Activated CD4-positive, alpha-beta T cell treated with anti-CD3 and anti-CD28 coated beads for 36 hours (primary cell): ENCODE measurements at places on chromosomes 2 and 18.
A peak's percentile ranks its signal among the peaks of the same experiment; 100 is the strongest.

DNA sequence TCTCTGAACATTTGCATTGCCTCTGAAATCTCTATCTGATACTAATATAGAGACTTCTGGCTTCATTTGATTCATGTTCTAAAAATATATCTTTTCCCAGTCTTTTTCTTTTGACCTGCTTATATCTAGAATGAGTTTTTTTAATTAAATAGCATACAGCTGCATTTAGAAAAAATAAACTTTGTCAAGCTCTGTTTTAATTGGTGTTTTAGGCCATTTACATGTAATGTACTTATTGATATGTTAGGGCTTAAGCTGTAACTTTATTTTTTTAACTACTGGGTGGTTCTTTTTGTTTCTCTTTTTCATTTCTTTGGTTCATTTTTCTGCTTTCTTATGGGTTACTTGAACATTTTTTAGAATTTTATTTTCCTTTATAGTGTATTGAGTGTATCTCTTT is 54.9 kb downstream of the CCDC138 start:
- no peak for DNase-seq

DNA sequence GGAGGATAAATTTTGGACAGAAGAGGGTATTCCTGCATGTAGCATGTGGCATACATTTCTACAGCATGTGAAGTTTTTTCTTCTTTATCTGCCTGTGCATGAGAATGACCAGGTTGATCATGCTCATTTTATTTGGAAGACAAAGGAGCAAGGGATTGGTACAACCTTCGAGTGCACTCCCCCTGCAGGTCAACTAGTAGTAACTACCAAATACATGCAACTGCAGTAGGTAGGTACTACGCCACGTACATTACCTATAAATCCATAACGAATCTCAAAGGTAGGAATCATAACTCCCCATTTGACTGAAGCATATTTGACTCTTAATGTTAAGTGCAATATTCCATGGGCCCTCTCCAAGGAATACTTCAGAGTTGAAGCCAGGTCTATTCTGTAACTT is 763.9 kb downstream of the TSN start:
- no peak for DNase-seq

DNA sequence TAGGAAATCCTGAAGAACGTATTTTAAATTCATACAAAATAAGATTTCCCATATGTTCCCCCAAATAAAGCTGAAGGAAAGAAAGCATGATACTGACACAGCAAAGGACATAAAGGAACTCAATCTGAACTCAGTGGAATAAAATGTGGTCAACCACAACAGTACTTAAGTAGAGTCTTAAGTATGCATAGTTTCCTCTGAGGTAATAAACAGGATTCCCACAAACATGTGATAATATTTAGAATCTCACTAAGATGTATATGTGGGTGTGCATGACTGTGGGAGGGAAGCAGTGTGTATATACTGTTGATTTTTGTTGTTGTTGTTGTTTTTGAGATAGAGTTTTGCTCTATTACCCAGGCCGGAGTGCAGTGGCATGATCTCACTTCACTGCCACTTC is 69.3 kb downstream of the NOL10 start:
- no peak for DNase-seq

DNA sequence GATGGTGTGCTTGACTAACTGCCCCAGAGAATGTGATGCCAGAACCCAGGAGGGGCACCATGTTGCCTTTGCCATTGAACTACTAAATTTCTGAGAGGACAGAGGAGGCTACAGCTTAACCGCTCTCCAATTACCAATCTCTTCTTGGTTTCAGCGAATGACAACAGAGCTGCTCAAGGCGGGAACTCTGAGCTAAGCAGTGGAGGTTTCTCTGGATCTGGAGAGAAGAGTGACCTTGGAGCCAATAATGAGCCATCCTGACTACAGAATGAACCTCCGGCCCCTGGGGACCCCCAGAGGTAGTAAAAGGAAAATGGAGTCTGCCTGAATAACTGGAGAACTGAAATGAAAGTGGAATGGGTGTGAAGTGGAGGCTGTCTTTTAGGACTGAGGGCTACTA is 53.2 kb downstream of the DIS3L2 start:
- DNase-seq, result no peak

DNA sequence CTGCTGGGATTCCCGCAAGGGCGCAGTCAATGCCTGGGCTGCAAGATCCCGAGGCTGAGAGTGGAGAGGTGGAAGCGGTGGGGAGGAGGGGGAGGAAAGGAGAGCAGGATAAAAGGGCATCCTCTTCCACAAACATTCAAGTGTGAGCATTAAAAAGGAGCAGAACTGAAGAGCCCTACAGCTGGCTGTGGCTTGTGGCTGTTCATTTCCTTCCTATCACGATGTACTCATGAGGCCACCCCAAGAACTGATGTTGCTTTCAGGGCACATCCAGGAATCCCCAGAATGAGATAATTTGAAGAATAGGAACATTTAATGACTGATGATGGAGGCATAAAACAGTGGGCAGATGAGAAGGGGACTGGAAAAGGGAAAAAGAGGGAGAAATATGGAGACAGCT is 230.8 kb upstream of the SMIM21 start:
- DNase-seq, result no peak

GRCh38 chr2:106839849-106840595 is 45.9 kb downstream of the ST6GAL2 start:
- DNase-seq, result no peak

DNA sequence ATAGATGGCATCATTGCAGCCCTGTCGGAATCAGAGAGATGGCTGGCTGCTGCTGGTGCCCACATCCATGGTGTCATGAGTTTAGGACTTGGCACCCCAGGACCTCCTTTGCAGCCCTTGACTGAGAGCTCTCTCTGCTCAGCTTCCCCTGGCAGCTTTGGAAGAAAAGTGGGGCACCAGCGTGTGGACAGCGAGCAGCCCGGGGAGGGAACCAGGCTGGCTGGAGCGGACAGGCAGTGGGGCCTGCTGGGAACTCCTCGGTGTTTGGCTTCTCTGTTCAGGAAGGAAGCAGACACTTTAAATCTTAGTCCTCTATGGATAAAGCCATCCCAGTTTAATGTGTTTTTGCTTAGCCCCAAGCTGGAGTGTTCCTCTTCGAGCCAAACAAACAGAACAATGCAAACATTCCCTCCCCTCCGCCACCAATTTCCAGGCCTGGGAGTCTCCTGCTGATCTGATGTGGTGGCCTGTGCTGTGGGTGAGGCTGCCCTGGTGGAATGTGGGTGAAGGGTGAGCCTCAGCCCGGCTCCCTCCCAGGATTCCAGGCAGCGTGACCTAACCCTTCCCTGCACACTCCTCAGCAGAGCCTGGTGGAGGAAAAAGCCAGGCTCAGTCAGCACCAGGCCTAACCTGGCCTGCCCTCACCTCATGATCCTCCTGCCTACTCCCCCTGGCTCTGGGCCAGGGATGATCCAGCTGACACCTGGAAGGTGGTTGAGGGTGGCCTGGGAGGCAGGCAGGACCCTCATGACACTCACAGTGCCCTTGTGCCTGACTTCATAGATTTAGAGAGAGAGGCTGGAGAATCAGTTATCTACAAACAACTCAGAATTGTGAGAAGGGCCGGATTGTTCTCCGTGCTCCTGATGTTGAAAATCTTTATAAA is 21.6 kb upstream of the ITGB6 start:
- DNase-seq, result no peak

DNA sequence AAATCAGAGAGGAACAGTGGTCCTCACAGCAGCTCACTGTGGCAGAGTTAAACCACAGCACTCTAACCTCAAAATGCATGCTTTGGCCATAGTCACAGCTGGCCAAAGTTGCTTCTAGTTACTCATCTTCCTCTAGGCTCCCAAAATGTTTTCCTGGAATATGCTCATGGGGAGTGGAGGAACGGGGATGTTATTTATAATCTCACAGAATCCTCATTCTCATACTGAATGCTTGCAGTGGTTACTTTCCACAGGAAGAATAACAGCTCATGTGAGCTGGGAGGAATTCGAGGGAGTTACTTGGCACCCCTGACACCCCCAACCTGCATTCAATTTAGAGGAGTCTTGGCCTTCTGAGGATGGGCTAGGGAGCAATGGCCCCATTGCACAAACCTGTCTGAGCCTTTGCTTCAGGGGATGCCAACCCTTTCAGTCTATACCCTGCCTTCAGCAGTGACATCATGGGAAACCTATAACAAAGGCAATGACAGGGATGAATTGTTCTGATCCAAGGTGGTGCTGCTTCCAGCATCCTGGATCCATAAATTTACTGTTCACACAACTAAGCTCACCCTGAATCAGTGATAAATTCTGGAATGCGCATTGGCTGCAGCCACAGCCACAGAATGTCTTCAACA is 22.4 kb upstream of the CCBE1 start:
- DNase-seq, result no peak

- DNase-seq, result no peak
Measured at GRCh38 chr2:12099374-12099773, 352.9 kb downstream of the LPIN1 start.

DNA sequence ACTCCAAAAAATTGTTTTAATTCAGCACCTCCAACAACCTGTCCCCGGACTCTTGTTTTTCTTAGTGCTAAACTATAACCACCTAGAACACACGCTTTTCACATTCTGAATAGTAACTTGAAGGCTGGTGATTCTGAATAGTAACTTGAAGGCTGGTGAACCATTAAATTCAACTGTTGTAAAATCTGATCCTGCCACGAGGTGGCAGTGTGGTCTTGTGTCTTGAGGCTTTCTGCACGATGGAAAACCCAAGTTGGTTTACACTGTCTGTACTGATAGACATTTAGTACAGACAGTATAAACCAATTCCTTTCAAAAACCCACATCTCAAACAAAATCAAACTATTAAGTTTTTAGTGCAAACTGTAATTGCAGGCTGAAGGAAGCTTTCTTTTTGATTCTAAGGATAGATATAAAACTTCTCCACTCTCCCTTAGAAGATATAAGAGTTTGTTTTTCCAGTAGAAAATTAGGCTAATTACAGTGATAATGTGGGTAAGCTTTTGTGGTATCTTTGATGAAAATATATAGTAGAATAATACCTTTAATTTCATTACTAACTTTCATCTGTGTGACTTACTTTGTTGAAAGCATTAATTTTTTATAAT is 57.6 kb downstream of the VAPA start:
- peak; percentile 80 for DNase-seq

GRCh38 chr2:55824551-55825096 is 99.0 kb downstream of the EFEMP1 start:
- DNase-seq, result no peak

DNA sequence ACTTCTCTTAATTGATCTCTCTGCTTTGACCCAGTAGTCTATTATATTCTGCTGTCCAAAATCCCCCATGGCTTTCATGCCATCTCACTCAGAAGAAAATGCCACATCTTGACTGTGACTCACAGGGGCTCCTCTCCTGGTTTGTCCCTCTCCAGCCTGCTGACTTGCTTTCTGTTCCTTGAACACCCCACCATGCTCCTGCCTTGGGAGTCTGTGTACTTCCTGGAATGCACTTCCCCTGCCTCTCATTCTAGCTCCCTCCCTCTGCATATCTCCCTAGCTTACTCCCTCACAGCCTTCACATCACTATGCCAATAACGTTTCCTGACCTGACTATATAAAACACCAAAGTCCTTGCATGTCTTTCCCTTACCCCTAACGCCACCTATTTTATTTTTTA is 167.2 kb downstream of the TRIB2 start:
- no peak for DNase-seq

DNA sequence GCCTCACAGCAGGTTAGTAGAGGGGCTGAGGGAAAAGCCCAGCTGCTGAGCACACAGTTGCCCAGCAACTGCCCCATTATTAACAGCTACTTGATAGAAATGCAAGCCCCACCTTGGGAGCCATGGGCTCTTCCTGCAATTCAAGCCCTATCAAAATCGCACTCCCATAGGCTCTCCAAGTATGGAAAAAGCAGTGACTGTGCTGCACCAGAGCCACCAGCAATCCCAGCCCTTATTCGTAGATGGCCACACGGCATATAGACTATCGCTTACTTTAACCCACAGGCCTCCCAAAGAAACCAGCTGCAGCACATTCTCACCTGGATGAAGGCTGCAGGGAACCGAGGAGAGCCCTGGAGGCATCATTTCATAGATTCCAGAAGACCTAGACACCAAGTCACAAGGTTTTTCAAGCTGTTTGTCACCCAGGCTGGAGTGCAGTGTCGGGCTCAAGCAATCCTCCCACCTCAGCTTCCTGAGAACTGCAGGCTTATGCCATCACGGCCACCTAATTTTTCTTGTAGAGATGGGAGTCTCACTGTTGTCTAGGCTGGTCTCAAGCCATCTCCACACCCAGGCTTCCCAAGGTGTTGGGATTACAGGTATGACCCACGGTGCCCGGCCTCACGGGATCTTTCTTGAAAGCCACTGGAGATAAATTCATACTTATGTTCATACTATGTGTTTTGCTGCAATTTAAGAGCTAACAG is 11.3 kb downstream of the NCL start:
- DNase-seq, result peak; percentile 26

- DNase-seq, result no peak
Measured at GRCh38 chr2:171568089-171568488, 45.8 kb downstream of the CYBRD1 start.

- no peak for DNase-seq
Measured at GRCh38 chr18:36931106-36931505, 102.2 kb downstream of the KIAA1328 start.

DNA sequence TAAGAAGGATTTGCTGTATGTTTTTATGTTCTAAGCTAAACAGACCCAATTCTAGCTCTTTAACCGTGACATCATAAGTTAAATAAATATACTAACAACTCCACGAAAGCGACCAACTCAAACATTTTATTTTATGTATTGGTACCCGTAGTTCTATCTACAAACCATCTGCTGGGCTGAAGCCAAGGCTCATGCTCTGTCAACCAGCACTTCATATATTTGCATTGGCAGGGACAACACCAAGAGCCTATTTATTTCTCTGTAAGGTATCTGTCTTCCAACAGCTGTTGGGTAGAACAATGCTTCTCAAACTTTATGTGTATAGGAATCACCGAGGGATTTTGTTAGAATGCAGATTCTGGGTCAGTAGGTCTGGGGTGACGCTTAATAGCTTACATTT is 64.5 kb downstream of the PID1 start:
- DNase-seq, result no peak

- DNase-seq, result no peak
Measured at GRCh38 chr2:134469516-134470115, 215.7 kb downstream of the MGAT5 start.

DNA sequence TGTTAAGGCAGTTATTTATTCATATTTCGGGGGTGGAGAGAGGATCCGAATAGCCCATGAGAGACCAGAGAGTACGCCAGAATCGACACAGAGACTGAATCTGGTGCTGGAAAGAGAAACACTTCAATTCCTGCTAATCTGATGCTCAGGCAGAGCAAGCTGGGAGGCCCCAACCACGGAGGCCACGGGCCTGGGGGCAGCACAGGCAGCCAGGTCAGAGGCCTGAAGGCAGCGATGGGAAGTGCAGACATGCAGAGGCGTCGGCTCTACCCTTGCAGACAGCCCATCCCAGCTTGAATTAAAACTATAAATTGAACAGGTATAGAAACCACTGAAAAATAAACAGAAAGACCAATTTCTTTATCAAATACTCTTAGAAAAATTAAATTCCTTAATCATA is 50.6 kb downstream of the PXDN start:
- DNase-seq, result no peak

DNA sequence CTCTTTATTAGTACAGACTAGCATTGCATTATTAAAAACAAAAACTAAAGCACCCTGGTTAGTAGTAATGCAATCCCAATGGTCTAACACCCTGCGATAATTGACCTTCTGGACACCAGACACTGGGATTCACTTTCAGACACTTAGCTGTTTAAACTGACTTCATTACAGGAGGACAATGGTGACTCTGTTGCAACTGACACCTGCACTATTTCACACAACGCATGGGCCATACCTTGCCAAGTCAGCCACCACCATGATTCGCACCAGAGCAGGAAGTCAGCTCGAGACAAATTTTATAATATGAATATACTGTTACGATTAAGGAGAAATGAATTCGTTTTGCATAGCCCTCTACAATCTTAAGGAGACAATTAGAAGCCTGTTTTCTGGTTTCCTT is 150.7 kb downstream of the MEIS1 start:
- DNase-seq, result no peak
